Pancreas (tissue), 10 donors: ENCODE measurements at places on chromosomes 2 and 18.

GRCh38 chr2:217790681-217791392 is 212.0 kb downstream of the TNS1 start:
- H3K4me1 ChIP-seq: peaks cover 3% of the 10 kb centered on the region
- no peak overlapping the region for H3K4me3 ChIP-seq
- no peaks in the 10 kb centered on the region for H3K36me3 ChIP-seq
- DNase-seq: no peak
- no peaks in the 10 kb centered on the region for H3K27me3 ChIP-seq

- no peak for DNase-seq
- no peak overlapping the region for H3K4me3 ChIP-seq
- H3K36me3 ChIP-seq: no peaks in the 10 kb centered on the region
- H3K27ac ChIP-seq: no peak overlapping the region
Observed at GRCh38 chr2:144648837-144649465, 129.0 kb upstream of the ZEB2 start.

GRCh38 chr2:85648619-85649018 is 19.4 kb downstream of the SFTPB start:
- H3K4me3 ChIP-seq: no peak overlapping the region
- no peaks in the 10 kb centered on the region for H3K27me3 ChIP-seq
- H3K27ac ChIP-seq: no peak overlapping the region

- H3K27ac ChIP-seq: no peak overlapping the region
- no peak for DNase-seq
- H3K27me3 ChIP-seq: no peaks in the 10 kb centered on the region
- no peaks in the 10 kb centered on the region for H3K4me1 ChIP-seq
- no peak overlapping the region for H3K4me3 ChIP-seq
- H3K36me3 ChIP-seq: no peaks in the 10 kb centered on the region
Observed at GRCh38 chr2:100451734-100452133, 18.5 kb upstream of the NMS start.

GRCh38 chr18:56532176-56532840 is 106.1 kb downstream of the TXNL1 start:
- no peak overlapping the region for H3K4me3 ChIP-seq
- H3K4me1 ChIP-seq: no peaks in the 10 kb centered on the region
- no peaks in the 10 kb centered on the region for H3K36me3 ChIP-seq
- no peaks in the 10 kb centered on the region for H3K27me3 ChIP-seq
- H3K27ac ChIP-seq: no peak overlapping the region

DNA sequence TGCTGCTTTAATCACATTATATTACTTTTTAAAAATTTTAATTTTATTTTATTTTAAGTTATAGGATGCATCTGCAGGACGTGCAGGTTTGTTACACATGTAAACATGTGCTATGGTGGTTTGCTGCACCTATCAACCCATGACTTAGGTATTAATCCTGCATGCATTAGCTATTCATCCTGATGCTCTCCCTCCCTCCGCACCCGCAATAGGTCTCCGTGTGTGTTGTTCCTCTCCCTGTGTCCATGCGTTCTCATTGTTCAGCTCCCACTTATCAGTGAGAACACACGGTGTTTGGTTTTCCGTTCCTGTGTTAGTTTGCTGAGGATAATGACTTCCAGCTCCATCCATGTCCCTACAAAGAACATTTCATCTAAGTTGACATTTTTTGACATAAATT is 283.2 kb downstream of the CYRIA start:
- DNase-seq: no peak
- no peaks in the 10 kb centered on the region for H3K27me3 ChIP-seq
- no peaks in the 10 kb centered on the region for H3K4me1 ChIP-seq
- H3K4me3 ChIP-seq: no peak overlapping the region

- no peaks in the 10 kb centered on the region for H3K36me3 ChIP-seq
- H3K27me3 ChIP-seq: no peaks in the 10 kb centered on the region
- no peak for DNase-seq
Observed at GRCh38 chr2:212931271-212931670, 220.1 kb downstream of the IKZF2 start.

DNA sequence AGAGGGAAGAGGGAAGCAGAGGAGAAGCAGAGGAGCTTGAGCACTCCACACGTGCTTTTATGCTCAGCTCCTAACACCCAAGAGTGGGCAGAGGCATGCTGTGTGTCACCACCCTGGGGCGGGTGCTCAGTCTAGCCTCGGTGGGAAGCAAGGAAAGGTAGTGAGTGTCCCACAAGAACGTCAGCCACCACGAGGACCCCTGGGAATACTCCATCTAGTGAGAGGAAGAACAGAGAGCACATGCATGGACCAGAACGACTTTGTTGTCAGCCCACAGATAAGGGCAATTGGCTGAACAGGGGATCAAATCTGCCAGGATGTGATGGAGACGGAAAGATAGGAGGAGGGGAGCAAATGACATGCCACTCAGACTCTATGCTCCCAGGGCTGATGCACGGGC is 83.4 kb downstream of the XDH start:
- no peak overlapping the region for H3K27ac ChIP-seq
- no peaks in the 10 kb centered on the region for H3K36me3 ChIP-seq
- H3K4me3 ChIP-seq: no peak overlapping the region

DNA sequence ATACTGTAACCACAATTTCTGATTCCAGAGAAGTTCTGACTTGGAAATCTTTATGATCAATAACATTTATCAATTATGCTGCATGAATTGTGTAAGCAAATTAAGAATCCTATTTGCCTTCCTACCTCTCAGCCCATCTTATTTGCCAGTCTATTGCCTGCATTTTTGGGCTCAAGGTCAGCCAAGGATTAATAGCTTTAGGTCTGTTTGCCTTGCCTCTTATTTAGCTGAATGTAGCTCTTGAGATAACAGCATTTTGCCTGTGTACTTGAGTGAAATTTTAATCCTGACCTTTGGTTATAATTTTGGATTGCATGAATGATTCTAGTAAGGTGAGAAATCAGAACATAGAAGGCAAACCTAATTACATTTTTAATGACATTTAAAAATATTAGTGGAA is 51.2 kb downstream of the MYO3B start:
- no peak for DNase-seq
- no peaks in the 10 kb centered on the region for H3K27me3 ChIP-seq
- H3K4me3 ChIP-seq: no peak overlapping the region
- no peaks in the 10 kb centered on the region for H3K36me3 ChIP-seq

- no peak overlapping the region for H3K27ac ChIP-seq
- no peak for DNase-seq
- H3K36me3 ChIP-seq: no peaks in the 10 kb centered on the region
- H3K4me1 ChIP-seq: peaks cover 6% of the 10 kb centered on the region
- H3K27me3 ChIP-seq: no peaks in the 10 kb centered on the region
- no peak overlapping the region for H3K4me3 ChIP-seq
Observed at GRCh38 chr2:82834893-82835292, 1624.2 kb downstream of the SUCLG1 start.
